ENCODE measurements at places on chromosomes 13 and 19. TPM values are rescaled to one million over a fixed set of nuclear protein-coding genes. Genes with fewer than 3 reads are reported as not detected.

Gene PNMA8A
- total RNA-seq = 10.0 TPM

Gene THSD1
- 6.2 TPM for total RNA-seq

Gene APLP1
- total RNA-seq = 93.4 TPM

Gene SBK2
- total RNA-seq = 1.3 TPM

Data from A549 treated with GW870086 at 1 μM for 4 hours (cell line).